ENCODE measurements at places on chromosomes 6 and 20. TPM values are rescaled to one million over a fixed set of nuclear protein-coding genes. Genes with fewer than 3 reads are reported as not detected.

RAMACL gene
- total RNA-seq, result 4.3 TPM

KCNB1 gene
- total RNA-seq, result 4.9 TPM

MOXD1 gene
- 14.2 TPM for total RNA-seq

DNA sequence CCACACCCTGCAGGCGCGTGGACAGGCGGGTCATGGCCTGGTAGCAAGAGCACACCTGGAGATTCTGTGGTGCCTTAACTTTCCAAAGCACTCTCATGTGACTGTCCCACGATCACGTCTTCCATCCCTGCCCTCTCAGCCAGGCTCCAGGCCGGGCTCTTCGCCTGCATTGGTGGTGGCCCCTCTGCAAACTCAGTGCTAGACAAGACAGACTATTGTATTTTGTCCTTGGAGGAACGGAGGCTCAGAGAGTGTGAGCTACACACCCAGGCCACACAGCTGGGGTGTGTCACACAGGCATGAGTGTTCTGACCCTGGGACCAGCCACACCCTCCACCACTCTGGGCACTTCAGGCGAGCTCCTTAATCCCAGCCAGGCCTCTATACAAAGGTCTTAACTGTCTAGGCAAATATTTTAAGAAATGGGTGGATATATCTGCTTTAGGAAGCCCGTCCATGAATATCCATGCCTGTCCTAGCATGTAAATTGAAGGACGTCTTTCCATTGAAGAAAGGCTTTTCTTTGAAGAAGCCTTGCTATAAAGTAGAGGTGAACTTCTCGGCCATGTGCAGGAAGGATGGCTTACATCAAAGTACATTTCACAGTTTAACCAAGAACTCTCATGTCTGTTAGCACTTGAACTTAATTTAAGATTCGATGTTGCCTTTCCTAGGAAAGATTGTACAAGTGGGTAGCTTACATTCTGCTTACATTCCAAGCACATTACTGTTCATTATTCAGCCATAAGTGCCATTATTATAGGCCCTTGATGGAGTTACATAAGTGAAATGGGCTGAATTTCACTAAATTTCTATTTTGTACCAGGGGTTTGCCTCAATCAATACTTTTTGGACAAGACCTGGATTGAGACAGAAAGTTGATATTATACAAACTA, 263.9 kb downstream of the DLL1 start:
- no peak for DNase-seq

GRCh38 chr6:154960854-154961530, 34.1 kb upstream of the TIAM2 start:
- DNase-seq, result no peak

GRCh38 chr6:162343198-162343935, 384.2 kb downstream of the PRKN start:
- no peak for DNase-seq

- no peak for DNase-seq
These were observed 6.7 kb upstream of the SYNJ2 start for GRCh38 chr6:157974967-157975366.

DNA sequence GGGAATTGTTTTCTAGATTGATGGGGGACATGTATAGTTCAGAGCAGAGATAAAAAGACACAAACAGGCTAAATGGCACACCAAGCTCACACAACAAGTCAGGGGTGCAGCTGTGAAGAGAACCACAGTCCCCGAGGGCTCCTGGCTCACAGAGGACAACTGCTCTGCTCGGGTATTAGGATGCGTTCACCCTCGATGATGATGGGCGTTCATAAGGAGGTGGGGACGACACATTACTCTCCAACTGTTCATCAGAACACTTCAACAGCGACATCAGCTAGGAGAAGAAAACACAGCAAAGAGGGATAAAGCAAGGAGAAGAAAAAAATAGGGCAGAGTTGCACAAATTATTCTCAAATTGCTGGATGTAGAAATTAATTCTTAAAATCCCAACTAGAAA, 174.8 kb upstream of the RREB1 start:
- no peak for DNase-seq

DNA sequence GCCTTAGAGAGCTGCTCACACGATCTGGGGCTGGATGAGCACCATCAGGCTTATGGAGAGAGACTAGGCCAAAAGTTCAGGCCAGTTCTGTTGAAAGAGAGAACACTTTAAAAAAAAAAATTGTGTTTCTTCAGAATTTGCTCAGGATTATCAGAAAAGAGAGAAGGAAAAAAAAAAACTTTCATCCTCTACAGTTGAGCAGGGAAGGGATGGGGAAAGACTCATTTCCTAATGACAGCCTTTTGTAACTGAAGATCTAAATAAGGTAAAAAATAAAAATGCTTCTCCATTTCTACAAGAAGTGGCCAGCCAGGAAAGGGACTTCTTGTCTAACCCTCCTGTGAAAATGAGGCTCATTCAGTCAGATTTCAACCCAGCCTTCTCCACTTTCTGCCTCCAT, 134.8 kb downstream of the LY86 start:
- DNase-seq, result no peak

Data from sciatic nerve (tissue), 2 donors.